ENCODE measurements at places on chromosomes 11 and 22. TPM values are rescaled to one million over a fixed set of nuclear protein-coding genes. Genes with fewer than 3 reads are reported as not detected.

- H3K36me3 ChIP-seq = no peaks in the 10 kb centered on the region
- no peaks in the 10 kb centered on the region for H3K4me1 ChIP-seq
- H3K4me3 ChIP-seq = no peak overlapping the region
- no peak overlapping the region for H3K27ac ChIP-seq
Observed at GRCh38 chr11:115974703-115975102, 470.5 kb upstream of the CADM1 start.

DNA sequence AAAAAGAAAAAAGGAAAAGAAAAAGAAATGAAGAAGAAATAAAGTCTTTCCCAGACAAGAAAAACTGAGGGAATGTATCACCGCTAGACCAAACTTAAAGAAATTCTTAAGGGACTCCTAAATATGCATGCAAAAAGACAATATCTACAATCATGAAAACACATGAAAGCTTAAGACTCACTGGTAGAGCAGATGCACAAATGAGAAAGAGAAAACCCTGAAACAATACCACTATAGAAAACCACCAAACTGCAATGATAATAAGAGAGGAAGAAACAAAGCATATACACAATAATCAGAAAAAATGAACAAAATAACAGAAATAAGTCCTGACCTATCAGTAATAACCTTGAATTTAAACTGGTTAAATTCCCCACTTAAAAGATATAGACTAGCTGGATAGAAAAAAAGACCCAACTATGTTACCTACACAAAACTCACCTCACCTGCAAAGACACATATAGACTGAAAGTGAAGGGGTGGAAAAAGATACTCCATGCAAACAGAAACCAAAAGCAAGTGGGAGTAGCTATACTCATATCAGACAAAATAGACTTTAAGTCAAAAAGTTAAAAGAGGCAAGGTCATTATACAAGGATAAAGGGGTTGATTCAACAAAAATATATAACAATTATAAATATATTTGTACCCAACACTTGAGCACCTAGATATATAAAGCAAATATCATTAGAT, 61.3 kb upstream of the NARS2 start:
- H3K4me1 ChIP-seq = no peaks in the 10 kb centered on the region
- no peak overlapping the region for H3K27ac ChIP-seq
- H3K4me3 ChIP-seq = no peak overlapping the region
- H3K27me3 ChIP-seq = no peaks in the 10 kb centered on the region
- no peaks in the 10 kb centered on the region for H3K36me3 ChIP-seq
- no peak for DNase-seq

DNA sequence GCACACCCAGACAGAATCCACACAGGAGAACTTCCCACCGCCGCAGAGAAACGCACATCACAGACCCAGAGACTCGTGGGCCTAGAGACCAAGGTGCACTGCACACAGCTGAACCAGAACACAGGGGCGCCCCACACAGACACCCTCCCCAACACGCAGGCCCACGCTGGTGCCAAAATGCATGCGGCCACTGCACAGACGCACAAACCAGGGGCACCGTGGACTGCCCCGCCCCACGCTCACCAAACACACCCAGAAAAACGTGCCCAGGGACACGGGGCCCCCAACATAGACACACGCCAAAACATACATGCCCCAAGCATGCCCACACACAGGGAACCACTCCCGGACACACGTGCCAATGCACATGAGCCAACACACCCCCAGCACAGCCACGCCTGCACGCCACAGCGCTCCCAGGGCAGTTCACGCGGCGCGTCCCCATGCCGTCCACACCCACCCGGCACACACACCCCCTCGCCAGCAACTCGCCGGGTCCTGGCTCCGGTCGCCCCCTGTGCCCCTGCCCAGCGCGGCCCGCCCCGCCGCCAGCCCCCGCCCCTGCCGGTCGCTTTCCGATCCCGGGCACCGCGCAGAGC, 7.8 kb downstream of the ELFN2 start:
- H3K27ac ChIP-seq = no peak overlapping the region
- DNase-seq = no peak
- peak overlapping the region; percentile 40 for H3K4me3 ChIP-seq

DNA sequence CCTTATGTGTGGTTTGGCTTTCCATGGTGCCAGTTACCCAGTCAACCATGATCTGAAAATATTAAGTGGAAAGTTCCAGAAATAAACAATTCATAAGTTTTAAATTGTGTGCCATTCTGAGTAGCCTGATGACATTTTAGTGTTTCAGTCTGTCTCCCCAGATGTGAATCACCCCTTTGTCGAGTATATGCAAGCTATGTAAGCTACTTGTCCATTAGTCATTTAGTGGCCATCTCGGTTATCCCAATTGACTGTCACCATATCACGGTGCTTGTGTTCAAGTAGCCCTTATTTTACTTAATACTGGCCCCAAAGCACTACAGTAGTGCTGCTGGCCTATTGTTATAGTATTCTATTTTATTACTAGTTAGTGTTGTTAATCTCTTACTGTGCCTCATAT, 44.9 kb downstream of the ATG16L2 start:
- DNase-seq = no peak
- H3K27me3 ChIP-seq = no peaks in the 10 kb centered on the region
- no peaks in the 10 kb centered on the region for H3K4me1 ChIP-seq
- no peaks in the 10 kb centered on the region for H3K36me3 ChIP-seq
- H3K27ac ChIP-seq = no peak overlapping the region
- no peak overlapping the region for H3K4me3 ChIP-seq

DNA sequence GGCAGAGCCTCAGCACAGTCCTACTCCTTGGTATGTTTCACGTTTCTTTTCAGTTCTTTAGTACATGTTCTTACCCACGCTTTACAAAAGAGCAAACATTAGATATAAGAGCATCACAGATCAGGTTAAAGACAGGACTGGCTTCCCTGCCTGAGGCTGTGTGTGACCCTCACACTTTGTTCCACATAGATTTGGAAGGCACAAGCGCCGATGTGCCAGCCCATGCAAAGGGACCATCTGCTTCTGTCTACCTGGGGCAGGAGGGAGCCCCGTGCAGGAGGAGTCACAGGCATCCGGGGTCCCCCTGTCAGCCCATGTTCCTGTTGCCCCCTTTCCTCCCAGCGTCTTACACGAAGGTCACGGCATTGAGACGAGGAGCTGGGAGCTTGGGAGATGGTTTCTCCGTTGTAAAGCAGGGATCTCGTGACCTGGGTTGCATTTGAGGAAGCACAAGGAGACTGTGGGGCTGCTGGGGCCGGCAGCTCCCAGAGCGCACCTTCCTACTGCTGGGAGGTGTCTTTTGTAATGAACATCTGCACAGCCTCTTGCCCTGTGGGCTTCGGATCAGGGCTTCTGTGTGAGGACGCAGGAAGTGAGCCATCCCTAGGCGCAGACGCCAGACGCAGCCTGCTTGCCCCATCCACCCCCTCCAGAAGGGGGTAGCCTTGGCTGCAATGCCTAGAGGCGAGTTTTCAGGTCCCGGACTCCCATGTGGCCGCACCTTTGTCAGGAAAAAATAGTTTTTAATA, 72.6 kb downstream of the SCN3B start:
- no peak for DNase-seq
- H3K4me3 ChIP-seq = no peak overlapping the region
- H3K27ac ChIP-seq = no peak overlapping the region
- H3K27me3 ChIP-seq = no peaks in the 10 kb centered on the region
- H3K4me1 ChIP-seq = no peaks in the 10 kb centered on the region

Gene MYBPC3
- total RNA-seq = under 0.01 TPM

DNA sequence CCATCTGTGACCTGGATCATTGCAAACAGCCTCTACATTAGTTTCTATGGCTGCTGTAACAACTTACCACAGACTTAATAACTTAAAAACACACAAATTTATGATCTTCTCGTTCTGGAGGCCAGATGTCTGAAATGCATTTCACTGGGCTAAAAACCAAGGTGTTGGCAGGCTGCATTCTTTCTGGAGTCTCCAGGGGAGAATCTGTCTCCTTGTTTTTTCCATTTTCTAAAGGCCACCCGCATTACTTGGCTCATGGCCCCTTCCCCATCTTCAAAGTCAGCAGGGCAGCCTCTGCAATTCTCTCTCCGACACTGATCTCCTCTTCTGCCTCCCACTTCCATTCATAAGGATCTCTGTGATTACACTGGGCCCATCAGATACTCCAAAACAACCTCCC, 11.6 kb downstream of the SCGB1A1 start:
- no peak overlapping the region for H3K4me3 ChIP-seq
- no peak for DNase-seq
- no peaks in the 10 kb centered on the region for H3K27me3 ChIP-seq
- H3K27ac ChIP-seq = no peak overlapping the region
- no peaks in the 10 kb centered on the region for H3K4me1 ChIP-seq

DNA sequence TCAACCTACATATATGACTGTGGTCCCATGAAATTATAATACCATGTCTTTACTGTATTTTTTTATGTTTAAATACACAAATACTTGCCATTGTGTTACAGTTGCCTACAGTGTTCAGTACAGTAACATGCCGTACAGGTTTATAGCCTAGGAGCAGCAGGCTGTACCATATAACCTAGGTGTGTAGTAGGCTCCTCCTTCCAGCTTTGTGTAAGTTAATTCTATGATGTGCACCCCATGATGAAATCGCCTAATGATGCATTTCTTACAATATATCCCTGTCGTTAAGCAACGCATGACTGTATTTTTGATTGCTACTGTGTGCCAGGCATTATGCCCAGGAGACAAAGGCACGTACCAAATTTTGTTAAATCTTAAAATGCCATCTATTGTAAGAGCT, 163.7 kb downstream of the LDLRAD3 start:
- no peaks in the 10 kb centered on the region for H3K27me3 ChIP-seq
- DNase-seq = no peak
- no peak overlapping the region for H3K4me3 ChIP-seq

DNA sequence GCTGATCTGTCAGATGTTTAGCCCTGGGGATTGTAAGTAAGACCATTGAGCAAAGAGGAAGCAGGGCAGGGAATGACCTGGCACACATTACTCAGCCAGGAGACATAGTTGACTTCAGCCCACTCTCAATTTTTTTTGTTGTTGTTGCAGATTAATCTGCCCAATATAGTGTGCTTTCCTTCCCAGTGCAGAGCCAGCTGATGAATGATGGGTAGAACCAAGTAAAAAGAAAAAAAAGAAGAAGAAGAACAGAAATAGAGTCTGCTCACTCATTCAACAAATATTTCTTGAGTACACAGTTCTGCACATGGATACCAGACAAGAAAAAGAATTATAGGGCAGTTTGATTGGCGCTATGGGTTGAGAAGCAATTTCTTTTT, 292.7 kb downstream of the ETS1 start:
- no peak overlapping the region for H3K4me3 ChIP-seq
- H3K4me1 ChIP-seq = no peaks in the 10 kb centered on the region
- no peaks in the 10 kb centered on the region for H3K36me3 ChIP-seq

Measured in breast epithelium (tissue), 4 donors.